CD4-positive, alpha-beta memory T cell (primary cell): ENCODE measurements at places on chromosomes 5 and 9.

- no peak for DNase-seq
These were observed 123.6 kb upstream of the TNPO1 start for GRCh38 chr5:72692651-72693442.

DNA sequence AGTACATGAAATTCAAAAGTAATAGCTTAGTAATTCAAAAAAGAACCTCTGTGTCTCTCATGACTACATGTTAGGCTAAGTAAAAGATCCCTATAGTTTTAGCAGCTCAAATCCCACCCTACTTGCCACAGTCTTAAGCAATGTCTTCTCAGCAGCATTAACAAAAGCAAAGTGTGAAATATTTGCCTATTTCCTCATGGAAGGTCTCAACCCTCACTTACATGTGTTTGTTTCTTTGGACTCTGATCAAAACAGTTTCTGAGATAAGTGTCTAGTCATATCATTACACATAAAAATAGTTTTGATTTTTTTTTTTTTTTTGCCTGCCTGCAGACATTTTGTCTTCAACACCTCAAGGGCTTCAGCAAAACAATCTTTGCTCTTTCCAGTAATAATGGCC, 310.5 kb downstream of the CETN3 start:
- no peak for DNase-seq

- DNase-seq: peak; percentile 19
These were observed 248.9 kb downstream of the PIK3R1 start for GRCh38 chr5:68464424-68464823.

- DNase-seq: no peak
These were observed 17.2 kb upstream of the PDCD1LG2 start for GRCh38 chr9:5492965-5493678.

GRCh38 chr9:69131682-69132081, 42.4 kb upstream of the TJP2 start:
- no peak for DNase-seq

DNA sequence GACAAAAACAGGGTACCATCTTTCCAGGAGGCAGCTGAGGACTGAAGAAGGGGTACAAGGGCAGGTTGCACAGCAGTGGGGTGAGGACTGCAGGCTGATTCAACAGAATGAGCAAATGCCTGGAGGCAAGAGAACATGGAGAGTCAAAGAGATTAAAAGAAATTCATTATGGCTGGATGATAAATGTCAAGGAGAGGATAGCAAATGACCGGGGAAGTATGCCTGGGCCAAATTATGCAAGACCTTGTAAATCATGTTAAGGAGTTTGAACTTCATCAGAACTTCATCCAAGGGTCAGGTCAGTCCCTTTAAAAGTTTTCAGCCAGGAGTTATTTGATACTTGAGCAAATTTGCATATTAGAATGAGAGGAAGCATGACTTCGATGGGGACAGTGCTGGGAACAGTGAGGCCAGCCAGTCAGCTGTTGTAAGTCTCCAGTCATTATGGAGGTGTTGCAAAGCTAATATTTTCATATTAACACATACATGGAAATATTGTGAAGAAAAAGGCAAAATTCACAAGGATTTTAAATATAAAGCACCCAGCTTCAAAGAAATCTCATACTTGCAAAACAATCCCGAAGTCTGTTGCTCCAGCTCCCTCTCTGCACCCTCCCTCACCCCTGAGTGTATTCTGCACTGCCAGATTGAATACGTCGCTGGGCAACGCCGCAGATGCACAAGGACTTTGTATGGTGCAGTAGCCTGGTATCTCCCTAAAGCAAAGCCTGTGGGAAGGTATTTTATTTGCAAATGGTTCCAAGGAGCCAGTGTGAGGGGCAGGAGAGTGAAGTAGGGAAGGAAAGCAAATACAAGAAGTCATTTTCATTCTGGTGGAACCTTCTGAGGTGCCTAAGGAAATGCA, 509.8 kb upstream of the TLE4 start:
- DNase-seq: no peak

DNA sequence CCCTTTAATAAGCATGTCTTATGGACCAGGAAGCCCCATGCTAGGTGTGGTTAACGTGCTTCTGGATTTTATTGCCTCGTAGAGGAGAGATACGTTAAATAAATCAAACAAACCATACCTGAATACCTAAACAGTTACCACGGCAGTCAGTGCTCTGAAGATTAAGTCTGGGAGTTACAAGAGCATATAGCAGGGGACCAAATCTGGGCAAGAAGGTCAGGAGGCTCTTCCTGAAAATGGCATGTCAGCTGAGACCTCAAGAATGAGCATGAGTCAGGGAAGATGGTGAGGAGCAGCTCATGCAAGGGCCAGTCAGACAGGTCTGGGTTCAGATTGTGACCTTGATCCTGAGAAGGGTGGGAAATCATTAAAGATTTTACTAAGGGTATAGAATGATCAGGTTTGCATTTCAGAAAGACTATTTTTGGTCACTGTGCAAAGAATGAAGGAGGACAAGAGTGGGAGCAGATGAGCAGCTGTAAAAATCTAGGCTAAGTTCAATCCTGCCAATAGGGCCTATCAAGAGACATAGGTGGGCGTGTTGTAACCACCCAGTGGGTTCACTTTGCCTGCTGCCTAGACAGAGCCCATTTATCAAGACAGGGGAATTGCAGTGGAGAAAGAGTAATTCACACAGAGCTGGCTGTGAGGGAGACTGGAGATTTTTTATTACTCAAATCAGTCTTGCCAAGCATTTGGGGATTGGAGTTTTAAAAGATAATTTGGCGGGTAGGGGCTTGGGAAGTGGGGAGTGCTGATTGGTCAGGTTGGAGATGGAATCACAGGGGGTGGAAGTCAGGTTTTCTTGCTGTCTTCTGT, 4.8 kb upstream of the ZNF366 start:
- DNase-seq: no peak

DNA sequence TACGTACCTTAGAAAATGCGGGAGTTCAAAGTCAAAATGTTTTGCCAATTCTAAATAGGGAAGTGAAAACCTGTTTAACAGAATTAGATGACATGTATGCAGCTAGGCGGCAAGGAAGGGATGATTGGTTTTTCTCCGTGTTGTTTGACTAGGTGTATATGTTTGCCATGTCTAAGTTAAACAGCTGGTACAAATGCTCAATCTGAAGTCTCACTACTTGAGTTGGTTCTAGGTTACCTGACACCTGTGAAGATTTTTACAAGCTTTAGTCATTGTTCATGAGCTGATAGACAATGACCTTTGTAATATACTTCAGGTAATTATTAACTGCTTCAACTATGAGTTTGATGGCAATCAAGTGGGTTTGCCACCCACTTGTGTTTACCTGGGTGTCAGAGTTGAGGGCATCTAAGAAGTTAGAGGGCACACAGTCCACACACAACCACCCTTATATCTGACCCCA, 74.3 kb downstream of the SLC44A1 start:
- DNase-seq: no peak

DNA sequence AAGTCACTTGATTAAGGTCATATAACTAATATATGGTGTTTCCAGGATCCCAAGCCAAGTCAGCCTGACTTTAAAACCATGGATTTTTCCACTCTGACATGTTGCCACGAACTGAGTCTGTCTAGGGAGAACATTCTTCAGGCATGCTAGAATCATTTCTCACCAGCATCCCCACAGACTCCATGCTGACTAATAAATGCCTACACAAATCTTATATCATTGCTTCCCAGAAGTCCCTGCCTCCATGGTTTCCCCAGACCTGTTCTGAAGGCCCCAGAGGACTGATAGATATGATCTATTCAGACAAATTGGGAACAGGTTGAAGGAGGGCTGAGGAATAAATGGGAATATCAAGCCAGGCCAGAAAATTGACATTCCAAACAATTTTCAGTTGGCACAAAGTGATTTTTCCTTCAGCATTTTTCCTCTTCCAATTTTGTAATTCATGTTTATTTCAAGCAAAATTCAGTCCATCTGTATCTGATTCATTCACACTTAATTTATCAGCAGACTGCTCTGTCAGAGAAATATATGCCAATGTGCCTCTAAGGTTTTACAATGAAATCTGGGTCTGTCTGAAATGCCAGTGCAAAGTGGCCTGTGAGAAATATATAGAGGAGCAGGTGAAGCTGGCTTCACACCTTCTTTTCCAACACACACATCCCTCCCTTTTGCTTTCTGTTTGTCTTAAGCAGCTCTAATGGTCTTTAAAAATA, 413.6 kb upstream of the TNC start:
- DNase-seq: no peak

DNA sequence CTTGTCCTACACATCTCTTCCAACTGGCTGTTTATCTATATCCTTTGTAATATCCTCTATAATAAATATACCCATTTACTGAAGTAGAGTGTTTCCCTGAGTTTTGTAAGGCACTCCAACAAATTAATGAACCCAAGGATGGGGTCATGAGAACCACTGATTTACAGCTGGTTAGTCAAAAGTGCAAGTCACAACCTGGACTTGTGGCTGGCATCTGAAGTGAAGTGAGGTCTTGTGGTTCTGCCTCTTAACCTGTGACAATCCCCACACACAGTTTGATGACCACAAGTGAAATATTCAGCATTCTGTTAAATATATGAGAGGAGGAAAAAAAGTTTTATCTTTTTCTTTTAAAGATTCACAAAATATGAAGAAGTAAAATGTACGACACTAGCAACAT, 126.1 kb downstream of the NR2F1-AS1 start:
- no peak for DNase-seq

DNA sequence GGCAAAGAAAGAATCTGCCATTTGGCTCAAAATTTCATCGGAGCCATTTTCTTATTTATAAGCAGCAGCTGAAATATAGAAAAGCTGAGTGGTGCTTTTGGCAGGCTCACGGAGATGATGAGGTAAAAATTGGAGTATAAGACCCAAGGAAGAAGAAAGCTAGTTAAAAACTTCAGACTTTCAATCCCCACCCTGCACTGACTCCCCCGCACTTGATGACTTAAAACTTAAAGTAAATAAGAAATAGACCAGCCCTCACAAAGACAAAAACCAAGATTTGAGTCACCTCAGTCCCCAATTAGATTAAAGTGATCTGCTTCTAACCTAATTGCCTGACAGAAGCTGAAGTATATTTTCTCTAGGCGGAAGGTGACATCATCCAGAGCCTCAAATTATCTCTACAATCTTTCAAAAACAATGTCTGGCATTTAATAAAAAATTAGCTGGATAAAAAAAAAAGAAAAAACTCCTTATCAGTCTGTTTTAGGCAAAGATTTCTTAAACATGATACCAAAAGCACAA, 124.0 kb upstream of the PJA2 start:
- no peak for DNase-seq

GRCh38 chr9:113787871-113788270, 88.2 kb upstream of the ZNF618 start:
- no peak for DNase-seq

DNA sequence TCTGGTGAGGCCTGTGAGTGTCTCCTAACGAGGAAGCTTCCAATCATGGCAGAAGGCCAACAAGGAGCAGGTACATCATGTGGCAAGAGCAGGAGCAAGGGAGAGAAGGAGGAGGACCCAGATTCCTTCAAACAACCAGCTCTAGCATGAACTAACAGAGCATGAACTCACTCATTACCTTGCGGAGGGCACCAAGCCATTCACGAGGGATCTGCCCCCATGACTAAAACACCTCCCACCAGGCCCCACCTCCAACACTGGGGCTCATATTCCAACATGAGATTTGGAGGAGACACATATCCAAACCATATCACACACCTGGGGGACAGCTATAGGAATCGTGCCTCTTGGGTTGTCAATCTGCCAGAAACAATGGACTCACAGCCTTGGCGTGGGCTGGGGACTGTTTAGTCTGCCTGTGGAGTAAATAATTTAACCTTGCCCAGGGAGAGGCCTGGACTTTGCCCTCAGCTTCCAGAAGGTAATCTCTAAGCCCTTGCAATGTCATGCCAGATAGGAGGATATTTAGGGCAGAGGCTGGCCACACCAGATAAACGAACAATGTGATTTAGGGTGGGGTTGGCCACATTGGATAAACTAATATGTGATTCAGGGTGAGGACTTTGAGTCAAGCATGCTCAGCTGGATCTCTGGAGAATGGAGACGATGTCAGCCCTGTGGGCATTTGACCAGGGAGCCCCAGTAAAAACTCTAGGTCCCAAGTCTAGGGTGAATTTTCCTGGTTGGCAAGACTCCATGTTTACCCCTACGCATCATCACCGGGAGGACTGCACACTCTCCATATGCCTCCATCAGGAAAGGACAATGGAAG, 13.6 kb upstream of the VDAC1 start:
- DNase-seq: no peak

DNA sequence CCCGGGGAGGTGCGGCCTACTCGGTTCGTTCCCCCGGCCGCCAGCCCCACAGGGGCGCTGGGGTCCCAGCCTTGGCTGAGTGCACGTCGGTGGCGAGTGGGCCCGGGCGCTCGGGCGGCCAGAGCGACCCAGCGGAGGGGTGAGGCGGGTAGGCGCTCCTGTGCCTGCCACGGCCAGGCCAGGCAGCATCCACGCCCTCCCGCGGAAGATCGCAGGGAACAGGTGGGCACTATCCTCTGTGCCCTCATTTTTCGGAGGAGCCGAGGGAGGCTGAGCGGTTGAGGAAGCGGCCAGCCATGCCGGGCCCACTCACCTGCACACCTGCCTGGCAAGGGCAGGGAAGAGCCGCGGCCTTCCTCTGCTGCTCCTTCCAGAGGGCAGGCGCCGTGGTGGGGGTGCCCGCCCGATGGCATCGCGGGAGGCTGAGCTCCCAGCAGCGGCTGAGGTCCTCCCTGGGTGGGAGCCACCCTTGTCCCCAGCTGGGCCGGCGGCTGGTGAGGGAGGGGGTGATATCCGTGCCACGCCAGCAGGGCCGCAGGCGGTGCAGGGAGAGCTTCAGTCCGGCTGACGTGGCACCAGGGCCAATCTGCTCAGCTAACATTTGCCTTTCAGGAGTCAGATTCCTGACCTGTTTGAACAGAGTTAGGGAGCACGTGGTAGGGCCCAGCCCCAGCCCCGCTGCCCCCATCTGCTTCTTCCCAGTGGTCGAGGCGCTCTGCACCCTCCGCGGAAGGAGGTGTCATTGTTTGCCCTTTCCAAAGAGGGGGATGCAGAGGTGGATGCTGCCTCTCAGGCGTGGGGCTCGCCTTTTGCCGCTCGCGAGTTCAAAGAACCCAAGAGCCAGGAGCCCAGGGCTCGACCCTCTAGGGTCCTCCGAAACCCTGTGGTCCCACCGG, 1.6 kb upstream of the SEC16A start:
- peak; percentile 51 for DNase-seq

DNA sequence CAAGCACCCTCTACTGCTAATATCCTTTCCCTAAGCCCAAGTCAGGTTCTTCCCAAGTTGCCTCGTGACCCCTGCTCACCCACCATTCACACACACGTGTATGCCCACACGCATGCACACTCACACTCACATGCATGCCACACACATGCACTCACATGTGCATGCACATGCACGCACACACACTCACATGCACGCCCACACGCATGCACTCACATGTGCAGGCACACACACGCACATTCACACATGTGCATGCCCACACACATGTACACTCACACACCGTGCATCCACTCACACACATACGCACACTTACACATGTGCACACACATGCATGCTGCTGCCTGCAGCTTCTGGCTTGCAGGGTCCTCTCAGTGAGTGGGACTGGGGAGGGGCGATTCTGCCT, 62.9 kb upstream of the STXBP1 start:
- DNase-seq: no peak

DNA sequence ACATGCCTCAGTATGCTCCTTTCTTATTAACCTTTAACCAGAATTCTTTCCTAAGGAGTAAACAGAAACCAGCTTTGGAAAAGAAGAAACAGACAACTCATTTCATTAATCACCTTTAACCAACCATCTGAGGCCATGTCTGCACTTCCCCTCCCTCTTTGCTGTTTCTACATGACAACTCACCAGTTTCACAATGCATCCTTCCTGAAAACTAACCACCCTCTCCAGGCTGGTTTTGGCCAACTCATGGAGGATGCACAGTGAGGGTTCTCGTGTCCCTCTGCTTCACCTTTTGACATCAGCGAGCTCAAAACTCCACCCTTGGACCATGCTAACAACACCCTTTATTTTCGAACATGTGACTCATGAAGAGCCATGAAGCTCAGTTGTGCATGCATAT, 244.1 kb downstream of the ELAVL2 start:
- DNase-seq: no peak
